ENCODE measurements at places on chromosomes 2 and 18.

- DNase-seq, result no peak
Observed at GRCh38 chr18:39208190-39208589, 1642.6 kb upstream of the CELF4 start.

- no peak for DNase-seq
Observed at GRCh38 chr2:200308546-200309295, 2.2 kb downstream of the SPATS2L start.

DNA sequence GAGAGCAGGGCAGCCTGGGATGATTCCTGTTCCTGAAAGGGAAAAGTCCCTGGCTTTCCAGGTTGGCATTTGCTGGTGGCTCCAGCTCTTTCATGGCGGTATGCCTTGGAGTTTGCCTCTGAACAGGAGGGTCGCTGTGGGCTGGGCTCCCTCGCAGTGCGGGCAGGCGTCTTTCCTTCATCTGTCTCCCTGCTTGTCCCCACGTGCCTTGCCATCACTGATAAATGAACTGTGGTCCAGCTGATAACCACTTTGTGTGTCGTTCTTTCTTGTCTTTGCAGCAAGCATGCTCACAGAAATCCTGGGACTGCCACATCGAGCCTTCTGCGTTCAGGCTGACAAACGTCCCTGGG, 35.3 kb downstream of the SMIM21 start:
- no peak for DNase-seq

DNA sequence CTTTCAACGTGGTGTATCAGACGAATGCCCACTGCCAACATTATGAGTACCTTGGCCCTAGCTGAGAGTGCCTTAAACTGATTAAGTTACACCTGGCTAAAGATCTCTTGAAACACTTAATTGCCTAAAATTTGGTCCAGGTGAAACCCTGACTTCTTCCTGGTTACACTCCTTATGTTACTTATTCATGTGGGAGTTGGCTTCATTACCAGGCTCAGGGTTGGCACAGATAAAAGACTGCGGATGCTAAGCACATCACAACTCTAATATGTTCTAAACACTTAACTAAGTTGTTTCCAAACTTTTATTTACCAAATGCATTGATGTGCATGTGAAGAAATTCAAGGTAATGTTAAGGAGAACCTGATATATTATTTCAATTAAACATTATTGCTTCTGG, 298.9 kb downstream of the TCF4 start:
- no peak for DNase-seq

DNA sequence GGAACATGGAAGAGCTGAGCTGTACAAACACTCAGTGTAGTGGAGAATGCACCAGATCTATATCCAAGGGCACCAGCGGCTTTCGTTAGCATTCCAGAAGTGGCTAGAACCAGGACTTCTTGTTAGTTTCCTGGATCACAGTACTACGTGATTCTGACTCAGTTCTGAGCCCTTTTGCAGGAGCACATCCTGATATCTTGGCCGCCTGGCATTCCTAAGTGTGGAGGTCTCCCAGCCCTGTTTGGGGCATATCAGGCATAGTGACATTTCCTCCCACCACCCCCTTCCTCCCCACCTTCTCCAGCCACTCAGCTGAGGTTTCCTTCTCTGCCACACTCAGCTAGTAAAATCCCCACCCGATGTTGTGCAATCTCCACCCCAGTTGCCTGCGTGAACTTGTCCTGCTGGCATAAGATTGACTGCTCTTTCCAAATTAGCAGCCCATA, 63.4 kb downstream of the BMP10 start:
- DNase-seq, result peak; percentile 36
